ENCODE measurements at places on chromosomes 16 and 17.

DNA sequence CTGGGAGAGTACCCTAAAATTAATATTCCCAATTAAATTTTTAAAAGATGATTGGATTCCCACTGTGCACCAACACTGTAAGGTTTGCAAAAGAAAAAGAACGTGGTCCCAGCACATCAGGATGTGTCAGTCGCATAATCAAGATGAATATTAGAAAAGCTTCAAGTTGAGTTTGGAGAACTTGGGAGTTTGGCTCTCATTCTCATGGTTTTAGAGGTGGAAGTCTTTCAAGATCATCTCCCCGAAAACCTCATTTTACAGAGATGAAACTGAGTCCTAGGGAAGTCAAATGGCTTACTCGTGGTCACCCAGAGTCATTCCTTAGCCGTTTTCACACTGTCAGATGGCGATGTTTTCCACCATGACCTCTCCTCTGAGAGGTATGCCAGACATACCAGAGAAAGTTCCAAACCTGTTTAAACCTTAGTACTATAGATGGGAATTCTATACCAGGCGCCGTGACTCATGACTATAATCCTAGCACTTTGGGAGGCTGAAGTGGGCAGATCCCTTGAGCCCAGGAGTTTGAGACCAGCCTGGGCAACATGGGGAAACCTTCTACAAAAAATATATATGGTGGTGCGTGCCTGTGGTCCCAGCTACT lies 1.2 kb downstream of the SEC14L1 start:
- no peak for DNase-seq

- DNase-seq, result no peak
These were observed 57.1 kb downstream of the RAB11FIP4 start for GRCh38 chr17:31448467-31449077.

DNA sequence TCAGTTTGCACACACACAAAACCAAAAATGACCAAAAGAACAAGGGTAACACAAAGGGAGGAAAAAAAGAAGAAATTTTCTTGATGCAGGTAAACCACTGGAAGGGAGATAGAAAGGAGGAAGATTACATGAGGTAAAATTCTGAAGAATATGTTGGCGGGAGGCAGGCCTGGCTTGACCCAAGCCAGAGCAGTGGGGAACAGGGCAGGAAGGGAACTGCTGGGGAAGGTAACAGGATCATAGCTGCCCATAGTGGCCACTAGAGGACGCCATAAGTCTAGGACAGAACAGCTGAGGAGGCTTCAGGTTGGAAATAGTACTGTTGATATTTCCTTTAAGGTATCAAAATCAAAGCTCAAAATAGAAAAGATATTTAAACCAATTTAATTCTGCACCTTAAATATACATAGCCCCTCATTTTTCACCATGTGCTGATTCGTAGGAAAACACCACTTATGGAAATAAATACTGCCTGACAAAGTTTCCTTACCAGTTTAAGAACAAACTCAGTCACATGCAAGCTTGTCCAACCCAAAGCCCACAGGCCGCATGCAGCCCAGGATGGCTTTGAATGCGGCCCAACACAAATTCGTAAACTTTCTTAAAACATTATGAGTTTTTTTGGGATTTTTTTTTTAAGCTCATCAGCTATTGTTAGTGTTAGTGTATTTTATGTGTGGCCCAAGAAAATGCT lies 15.5 kb downstream of the VPS35 start:
- DNase-seq, result no peak

- DNase-seq, result no peak
These were observed 60.2 kb upstream of the PHOSPHO1 start for GRCh38 chr17:49290690-49291359.

DNA sequence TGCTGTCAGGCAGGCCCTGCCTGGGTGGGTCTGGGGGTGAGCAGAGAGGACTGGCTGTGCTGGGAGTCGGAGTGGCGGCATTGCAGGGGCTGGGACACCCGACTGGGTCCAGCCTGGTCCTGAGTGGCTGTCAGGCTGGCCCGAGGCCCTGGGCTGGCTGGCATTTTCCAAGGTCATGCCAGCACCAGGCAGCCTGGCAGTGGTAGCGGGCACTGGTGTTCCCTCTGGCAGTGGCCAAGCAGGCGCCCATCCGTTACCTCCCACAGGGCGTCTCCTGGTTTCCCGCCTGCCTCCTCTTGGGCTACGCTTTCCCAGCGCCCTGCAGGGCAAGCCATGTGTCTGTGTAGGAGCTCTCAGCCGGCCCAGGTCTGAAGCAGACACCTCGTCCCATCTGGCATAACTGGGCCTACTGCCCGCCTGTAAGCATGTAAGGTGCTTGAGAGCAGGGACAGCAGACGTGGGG lies 5.7 kb upstream of the PKMYT1 start:
- DNase-seq, result no peak

All from NCI-H187 treated with DMSO at 0.1 percent for 48 hours (cell line).